ENCODE measurements at places on chromosomes 1 and 21.
A peak's percentile ranks its signal among the peaks of the same experiment; 100 is the strongest.

DNA sequence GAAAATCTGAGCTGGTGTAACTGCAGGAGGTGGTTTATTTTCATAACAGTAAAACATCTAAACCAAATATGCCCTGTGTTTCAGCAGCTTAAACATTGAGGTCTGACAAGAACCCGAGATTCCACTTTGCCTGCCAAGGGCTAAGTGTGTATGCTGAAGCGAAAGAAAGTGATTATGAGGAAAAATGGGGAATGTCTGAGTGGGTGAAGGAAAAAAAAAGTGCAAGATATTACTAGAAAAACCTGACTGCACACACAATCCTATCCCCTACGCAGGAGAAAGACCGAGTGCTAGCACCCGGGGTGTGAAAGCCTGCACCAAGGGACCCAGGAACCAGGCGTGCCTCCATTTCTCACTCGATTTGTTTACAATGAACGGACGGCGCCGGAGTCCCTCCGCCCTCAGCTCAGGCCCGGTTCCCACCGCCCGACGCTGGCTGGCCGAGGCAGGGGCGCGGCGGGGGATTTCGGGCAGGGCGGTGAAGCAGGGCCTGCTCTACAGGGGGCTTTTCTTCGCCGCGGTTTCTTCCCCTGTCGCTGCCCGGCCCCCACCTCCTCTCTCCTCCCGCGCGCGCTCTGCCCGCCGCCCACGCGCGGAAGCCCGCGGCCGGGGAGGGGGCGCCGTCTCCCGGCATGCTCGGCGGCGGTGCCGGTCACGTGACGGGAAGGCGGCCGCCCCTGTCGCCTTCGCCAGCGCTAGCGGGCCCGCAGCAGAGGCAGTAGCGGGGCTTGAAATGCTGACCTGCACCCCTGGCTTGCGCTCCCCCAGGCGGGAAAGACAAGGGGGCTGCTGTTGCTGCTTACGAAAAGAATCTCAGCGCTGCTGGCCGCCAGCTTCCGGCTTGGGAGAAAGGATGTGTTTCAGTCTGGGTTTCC is 35.9 kb downstream of the ITPKB start:
- peak; percentile 65 for DNase-seq

DNA sequence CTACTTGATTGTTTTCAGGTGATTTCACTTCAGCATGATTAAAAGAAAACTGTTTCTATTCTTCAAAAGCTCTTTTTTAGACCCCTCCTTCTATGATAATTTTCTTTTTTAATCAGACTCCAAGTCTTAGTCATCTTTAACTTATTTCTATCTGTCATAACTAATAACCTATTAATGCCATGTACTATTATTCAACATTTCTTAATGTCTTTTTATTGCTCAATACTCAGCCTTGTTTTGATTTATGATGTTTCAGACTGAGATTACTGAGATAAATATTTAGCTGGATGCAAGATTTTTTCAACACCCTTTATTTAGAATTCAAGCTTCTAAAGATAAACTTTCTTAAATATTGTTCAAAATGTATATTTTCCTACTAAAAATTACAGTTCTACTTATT is 53.6 kb downstream of the ATP6V1G3 start:
- no peak for DNase-seq

DNA sequence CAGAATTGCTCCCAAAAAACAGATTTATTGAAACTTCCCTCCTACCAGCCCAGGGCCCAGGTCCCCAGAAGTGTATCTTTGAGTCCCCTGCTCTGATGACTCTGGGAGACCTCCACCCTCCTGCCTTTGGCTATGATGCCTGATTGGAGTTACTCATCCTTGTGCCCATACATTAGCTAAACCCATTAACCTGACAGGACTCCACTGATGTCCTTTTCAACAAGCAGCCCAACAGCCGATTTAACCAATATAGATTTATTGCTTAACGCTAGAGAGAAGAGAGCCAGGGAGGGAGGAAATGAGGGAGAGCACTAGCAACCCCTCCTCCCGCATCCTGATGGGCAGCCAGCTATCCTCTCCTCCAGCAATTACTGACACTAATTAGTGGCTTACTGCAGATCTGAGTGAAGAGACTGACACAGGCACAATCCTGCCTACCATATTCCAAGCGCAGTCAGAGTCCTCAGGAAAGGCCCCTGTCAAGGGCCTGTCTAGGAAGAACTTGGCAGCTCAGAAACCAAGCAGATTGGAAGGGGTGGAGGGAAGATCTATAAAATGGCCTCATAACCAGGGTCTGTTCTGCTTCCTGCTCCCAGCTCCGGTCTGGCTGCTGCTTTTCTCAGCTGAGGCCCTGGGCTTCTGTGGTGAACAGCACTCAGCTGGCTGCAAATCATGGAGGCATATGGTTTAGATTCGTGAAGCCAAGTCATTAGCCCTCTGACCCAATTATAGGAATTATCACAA is 484.5 kb upstream of the DAB1 start:
- DNase-seq, result no peak

DNA sequence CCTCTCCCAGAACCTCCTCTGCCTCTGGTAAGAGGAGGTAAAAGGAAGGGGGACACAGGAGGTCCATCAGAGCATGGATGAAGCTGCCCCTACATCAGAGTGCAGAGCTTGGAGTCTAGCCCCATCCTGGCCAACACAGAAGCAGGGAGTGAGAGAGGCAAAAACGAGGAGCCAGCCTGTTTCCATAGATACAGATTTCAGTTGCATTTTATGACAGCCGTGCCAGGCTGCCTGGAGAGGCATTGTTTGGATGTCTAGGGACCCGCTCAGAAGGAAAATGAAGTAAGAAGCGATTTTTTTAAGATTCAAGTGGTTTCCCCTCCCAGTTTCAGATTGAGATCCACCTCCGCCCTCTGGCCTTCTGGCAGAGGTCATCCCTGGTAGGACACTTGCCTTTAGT is 11.5 kb upstream of the GJA8 start:
- DNase-seq, result no peak

DNA sequence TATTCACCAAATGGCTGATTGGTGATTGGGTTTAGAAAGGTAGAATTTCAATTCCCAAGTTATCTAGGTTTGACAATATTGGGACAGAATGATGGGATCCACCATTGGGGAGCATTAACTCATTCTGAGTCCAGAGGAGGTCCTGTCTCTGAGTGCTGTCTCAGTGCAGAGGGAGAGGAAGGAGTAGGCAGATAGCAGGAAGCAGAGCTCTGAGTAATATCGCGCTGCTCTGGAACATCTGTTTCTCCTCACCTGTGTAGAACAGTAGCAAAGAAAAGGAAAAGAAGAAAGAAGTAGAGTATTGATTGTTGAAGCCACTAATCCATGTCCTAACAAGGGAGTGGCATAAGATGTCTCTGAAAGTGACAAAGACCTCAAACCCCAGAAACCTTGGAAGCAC is 1657.8 kb downstream of the MRPL39 start:
- no peak for DNase-seq

DNA sequence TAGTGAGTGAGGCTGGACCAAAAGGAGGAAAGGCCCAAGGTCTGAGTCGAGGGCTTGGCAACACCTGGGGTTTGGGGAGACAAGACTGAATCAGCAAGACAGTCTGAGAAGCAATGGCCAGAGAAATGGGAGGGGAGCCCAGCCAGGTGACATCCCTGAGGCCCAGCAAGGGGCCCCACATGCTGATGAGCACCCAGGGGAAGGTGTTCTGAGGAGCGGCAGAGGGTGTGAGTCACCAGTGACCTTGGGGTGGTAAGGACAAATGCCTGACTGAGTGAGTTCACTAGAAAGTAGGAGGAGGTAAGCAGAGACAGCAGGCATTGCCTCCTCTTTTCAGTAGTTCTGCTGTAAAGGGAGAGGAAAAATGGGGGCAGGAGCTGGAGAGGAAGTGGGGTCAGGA is 192.4 kb upstream of the GALNT2 start:
- no peak for DNase-seq

DNA sequence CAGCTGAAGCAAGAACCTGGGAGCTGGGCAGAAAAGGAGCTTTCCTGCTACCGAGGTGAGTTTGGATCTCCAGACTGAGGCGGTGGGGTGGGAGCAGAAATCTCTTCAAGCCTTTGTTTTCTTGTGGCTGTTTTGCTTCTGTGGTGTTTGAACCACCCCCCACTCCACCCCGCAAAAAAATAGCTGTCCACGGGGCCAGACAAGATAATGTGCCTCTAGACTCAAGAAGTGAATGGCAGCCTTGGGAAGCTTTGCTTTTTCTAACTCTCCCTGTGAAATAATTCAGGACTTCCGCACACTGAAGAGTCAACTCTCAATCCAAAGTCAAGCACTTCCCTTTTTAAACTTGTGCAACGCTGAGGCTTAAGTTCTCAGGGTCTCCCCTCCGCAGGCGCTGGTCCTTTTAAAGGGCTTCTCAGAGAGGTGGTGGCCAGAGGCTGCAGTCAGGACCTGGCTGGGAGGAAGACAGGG is 159.6 kb upstream of the COA6 start:
- no peak for DNase-seq

DNA sequence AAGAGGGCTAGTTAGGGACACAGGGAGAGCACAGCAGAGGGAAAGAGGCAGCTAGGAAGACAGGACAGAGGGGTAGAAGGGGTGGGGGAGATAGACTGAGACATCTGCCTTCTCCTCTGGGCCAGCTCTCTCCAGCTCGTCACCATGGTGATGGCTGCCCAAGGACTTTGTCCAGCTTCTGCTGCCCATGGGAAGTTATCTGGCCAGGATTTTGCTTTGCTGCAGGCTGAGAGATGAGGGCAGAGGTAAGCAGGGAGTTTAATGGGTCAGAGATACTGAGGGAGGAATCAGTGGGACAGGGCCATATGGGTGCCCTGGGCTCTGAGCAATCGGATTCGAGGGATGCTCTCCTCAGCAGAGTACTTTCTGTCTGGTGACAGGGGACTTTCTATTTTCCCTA is 34.5 kb upstream of the GPR37L1 start:
- DNase-seq, result no peak

Measured in stimulated activated CD8-positive, alpha-beta memory T cell treated with anti-CD3 and anti-CD28 coated beads, Interleukin-2, amount 100 ng/mL, for 1 hour (primary cell).